ENCODE measurements at places on chromosomes 6 and 20.

DNA sequence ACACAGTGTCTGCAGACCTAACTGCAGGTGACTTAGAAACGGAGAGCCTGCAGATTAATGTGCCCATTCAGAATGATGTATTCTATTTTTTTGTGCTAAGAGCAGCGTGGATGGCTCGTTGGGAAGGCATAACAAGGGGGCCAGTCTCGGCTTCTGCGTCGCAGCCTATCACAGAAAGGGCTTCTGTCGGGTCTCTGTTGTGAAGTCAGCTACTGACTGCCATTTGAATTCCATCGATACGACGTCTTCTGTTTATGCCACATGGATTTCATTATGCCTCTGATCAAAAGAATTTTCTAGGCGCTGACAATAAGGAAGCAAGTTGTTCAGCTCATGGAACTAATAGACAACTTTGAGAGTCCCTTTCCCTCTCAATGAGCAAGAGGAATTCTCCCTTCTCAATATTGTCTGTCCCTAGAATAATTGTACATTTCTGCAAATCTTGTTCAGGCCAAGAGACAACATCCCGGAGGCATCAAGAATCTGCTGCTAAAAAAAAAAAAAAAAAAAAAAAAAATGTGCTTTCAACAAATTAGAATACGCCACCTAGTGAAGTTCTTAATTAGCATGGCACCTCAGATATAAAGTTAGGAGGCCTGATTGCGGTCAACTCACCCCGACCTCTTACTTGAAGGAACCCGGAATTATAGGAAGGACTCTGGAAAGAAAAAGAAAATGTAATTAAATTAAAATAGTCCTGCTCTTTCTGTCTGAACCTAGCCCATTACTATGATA, 223.9 kb downstream of the TSHZ2 start:
- no peak for DNase-seq

DNA sequence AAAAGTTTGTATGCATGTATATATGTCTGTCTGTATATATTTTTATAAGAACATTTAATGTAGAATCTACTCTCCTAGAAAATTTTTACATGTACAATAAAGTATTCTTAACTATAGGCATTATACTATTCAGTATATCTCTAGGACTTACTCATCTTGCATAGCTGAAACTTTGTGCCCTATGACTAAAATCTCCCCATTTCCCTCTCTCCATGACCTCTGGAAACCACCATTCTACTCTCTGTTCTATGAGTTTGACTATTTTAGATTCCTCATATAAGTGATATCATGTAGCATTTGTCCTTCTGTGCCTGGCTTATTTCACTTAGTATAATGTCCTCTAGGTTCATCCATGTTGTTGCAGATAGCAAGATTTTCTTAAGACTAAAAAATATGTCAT, 205.1 kb upstream of the SMLR1 start:
- DNase-seq: no peak

GRCh38 chr6:165668951-165669350, 5.9 kb upstream of the PDE10A start:
- no peak for DNase-seq

DNA sequence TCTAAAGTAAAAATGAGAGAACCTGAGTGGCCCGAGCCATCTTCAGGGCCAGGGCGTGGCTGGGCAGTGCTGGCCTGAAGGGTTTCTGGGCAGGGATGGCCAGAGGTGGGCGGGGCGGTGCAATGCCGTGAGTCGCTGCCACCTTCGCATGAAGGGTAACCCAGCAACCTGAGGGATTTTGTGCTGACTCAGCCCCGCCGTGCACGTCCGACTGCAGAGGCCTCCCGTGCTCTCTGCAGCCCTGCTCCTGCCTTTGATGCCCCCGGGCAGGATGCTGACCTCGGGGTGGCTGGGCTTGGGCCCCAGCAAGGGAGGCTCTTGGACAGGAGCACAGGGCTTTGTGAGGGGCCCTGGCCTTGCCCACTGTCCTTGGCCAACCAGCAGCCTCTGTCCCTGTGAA, 81.7 kb upstream of the GATA5 start:
- DNase-seq: no peak

- DNase-seq: no peak
These were observed 42.6 kb downstream of the MAP1LC3A start for GRCh38 chr20:34600892-34601653.

DNA sequence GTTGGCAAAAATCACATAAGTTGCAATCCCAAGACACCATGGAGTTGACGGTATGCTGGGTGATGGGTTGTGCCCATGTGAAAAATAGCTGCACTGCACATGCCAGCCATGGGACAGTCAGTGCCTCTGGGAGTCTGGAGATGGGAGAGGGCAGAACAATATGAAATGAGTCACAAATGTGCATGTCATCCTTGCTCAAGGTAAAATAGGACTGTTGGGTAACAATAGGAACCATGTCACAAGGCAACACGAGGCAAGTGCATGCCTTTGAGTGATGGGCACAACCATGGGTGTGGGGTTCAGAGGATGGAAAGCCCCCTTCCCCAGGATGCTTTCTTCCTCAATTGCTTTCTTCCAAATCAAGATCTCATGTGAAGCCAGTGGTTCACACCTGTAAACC, 70.5 kb upstream of the PIM1 start:
- no peak for DNase-seq

DNA sequence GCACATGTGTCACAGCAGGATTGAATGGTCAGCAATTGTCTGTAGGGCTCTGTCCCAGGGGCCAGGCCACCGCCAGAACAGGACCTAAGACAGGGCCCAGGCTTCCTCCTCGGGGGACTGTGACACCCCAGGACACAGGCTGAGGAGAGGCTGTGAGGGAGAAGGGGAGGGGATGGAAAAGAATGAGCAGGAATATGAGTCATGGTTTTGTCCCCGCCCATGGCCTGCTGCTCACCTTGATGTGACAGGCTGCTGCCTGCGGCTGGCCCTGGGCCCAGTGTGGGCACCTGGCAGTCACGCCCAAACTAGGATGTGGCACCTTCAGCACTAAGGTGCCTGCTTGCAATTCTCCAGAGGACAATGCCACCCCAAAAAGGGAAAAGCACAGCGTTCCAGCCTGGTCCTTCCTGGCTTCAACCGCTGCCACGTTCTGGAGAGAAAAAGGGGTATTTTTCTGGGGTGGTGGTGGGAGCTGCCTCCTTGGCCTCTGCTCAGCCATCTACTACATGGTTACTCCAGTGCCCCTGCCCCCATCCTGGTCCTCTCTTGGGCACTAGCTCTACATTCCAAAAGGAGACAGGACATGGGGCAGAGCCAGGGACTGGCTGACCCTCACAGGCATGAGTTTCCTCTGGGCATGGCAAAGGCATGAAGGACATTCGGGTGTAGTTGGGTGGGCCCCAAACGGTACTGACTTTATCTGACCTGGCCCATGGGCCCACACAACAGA, 93.4 kb downstream of the SLC22A23 start:
- no peak for DNase-seq

- DNase-seq: no peak
These were observed 64.7 kb downstream of the TRAM2 start for GRCh38 chr6:52512199-52512598.

Data from stimulated activated CD8-positive, alpha-beta memory T cell treated with anti-CD3 and anti-CD28 coated beads, Interleukin-4, amount 100 ng/mL, for 1 hour (primary cell).